Dermis microvascular lymphatic vessel endothelial cell (primary cell): ENCODE measurements at places on chromosomes 3 and 15. TPM values are rescaled to one million over a fixed set of nuclear protein-coding genes. Genes with fewer than 3 reads are reported as not detected.

MESP1 gene
- total RNA-seq = under 0.01 and 0.13 TPM in 2 replicates

FBXO40 gene
- not detected in 2 replicates for total RNA-seq

COL7A1 gene
- total RNA-seq = under 0.01 and 0.13 TPM in 2 replicates

GRCh38 chr3:125221831-125222230 lies 9.3 kb upstream of the SLC12A8 start:
- no peak for DNase-seq

GRCh38 chr15:86855307-86856291 lies 775.9 kb downstream of the AGBL1 start:
- no peak for DNase-seq

XCR1 gene
- not detected in 2 replicates for total RNA-seq

TICRR gene
- 1.5 and 2.7 TPM in 2 replicates for total RNA-seq

DNA sequence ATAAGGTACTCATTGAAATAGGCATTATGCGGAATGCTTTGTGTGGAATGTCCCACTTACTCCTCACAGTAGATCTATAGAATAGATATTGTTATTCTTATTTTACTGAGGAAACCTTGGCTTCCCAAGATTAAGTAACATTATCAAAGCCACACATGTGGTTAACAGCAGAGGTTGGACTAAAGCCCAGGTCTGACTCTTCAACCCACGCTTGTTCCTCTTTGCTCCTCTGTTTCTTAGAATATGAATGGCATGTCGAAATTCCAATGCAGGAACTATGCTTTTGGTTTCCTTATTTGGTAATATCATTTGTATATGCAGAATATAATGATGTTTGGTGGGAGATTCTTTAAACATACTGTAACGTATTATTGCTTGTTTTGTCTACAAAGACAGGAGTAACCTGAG lies 818.8 kb upstream of the LMCD1 start:
- no peak for DNase-seq

DNA sequence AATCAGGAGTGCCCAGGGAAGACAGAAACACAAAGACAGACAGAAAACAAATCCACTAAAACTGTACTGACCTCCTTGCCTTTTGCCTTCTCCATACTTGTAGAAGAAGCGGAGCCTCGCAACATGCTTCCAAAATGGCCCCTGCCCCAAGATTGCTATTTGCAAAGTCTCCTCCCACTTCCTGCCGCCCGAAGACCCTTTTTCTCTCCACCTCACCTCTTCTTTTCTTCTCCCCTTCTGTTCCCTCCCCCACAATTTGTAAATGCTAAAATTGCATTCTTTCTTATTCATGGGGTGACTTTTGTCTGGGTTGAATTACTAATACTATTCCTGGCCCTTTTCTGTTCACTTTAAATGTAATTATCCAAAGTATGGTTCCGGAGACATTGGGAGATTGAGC lies at the start of gene DPPA4:
TSS of gene DPPA4 (minus strand) at position 154 of the 400 bp plus-strand sequence. CDS start at position 125, 29 bp downstream.
- DNase-seq = no peak

GRCh38 chr15:40322531-40323238 lies 807 bp upstream of the INAFM2 start:
- no peak for DNase-seq

RIOX2 gene
- 28.6 and 29.0 TPM in 2 replicates for total RNA-seq

- no peak for DNase-seq
Measured at GRCh38 chr15:52006702-52007340, 12.2 kb upstream of the MAPK6 start.

DNA sequence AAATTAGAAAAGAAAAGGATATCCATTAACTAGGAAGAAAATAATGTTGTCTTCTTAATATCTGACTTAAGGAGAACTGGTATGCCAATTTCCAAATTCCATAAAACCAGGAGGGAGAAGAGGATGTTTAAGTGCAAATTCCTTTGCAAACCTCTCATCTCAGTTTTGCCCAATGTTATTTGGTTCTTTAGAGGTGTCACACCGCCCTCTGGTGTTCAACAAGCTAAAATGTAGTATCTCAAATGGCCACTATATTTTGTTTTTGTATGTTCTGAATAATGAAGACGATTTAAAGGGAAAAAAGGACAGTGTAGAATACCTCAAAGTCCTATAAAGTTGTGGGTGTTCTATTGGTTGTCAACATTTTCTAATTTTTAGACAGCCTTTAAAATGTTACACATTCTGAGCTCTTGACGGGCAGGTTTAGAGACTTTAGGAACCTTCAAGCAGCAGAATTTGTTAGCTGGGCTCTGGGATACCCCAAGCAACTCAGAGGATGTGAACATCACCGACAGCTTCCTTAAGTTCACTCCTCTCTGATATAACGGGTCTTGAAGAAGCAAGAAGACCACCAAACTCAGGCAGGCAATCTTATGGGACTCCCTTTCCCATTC lies 458.3 kb downstream of the MFSD1 start:
- peak; percentile 43 for DNase-seq

- no peak for DNase-seq
Measured at GRCh38 chr15:32657198-32657883, 15.8 kb downstream of the SCG5 start.

- no peak for DNase-seq
Measured at GRCh38 chr3:59101231-59101736, 51.5 kb upstream of the CFAP20DC start.

DNA sequence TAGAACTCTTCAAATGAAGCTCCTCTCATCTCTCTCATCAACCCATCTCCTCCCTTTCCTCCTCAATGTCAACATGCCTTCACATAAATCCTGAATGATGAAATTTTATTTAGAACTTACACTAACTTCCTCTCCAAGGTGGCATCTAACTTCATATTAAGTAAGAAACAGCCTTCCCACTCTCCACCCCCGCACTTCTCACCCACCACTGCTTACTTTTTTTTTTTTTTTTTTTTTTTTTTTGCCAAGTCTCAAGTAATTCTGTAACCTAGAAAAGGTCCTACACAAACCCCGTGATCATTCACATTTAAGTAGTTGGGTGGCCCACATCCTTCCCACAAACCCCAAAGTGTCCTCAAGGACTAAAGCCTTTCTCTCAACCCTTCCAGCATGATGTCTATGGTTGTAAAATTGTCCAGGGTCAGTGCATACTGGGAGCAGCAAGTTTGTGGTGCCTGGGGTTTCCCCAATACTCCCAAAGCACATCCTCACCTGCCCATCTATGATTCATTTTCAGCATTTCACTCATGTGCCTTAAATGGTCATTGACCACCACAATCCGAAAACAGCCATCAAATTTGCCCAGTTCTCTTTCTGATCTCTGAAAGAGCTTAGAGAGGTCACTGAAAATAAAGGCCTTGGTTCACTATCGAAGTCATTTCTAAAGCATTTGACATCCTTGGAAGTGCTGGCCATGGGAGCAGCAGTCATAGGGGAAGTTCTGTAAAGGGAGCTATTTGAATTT lies 47.2 kb downstream of the CD86 start:
- DNase-seq = no peak

TRPC1 gene
- total RNA-seq = 4.0 and 5.2 TPM in 2 replicates

GRCh38 chr3:167808910-167809309 lies 73.4 kb downstream of the SERPINI1 start:
- no peak for DNase-seq

DNA sequence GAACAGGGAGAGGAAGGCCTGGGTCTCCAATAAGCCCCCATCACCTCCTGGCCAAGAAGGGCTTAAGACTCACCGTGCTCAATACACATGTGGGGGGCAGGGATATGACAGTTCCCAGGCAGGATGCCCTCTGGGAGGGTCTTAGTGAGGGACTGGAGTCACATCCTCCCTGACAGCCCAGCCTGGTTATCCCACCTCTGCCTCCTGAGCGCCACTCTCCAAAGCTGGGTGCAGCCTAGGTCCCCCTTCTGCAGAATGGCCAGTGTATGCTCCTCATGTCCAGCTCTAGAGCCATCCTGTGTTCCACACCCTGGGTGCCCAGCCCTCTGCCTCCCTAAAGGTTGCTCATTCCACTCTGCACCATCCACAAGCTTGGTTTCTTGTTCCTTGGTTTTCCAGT lies 1.2 kb upstream of the SHISA5 start:
- no peak for DNase-seq

GRCh38 chr3:122893754-122894668 lies 99.1 kb downstream of the SLC49A4 start:
- DNase-seq = no peak

CHRNA7 gene
- total RNA-seq = 0.38 and 0.64 TPM in 2 replicates

DNA sequence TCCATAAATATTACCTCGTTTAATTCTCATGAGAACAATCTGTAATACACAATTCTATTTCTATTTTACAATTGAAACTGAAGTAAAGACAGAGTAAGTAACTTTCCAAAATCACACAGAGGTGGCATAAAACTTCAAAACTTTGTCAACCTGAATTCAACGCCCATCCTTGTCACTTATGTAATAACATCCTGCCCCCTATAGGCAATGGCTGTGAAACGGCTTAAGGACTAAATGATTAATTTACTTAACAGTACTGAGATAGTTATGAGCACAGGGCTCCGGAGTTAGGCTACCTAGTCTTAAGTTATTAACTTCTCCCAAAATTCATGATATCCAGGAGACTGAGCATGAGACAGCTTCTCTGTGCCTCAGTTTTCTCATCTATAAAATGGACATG lies 293.1 kb upstream of the CHRM5 start:
- DNase-seq = peak; percentile 11

GRCh38 chr3:153045150-153045549 lies 116.9 kb upstream of the RAP2B start:
- no peak for DNase-seq

GRCh38 chr15:64903326-64903950 lies 8.3 kb upstream of the ANKDD1A start:
- no peak for DNase-seq

- no peak for DNase-seq
Measured at GRCh38 chr15:91981821-91982800, 128.6 kb downstream of the SLCO3A1 start.

SCAANT1 gene
- not detected in 2 replicates for total RNA-seq

GRCh38 chr3:4501437-4501836 lies 8.3 kb downstream of the ITPR1 start:
- no peak for DNase-seq

LRRK1 gene
- 5.9 and 6.6 TPM in 2 replicates for total RNA-seq

DNA sequence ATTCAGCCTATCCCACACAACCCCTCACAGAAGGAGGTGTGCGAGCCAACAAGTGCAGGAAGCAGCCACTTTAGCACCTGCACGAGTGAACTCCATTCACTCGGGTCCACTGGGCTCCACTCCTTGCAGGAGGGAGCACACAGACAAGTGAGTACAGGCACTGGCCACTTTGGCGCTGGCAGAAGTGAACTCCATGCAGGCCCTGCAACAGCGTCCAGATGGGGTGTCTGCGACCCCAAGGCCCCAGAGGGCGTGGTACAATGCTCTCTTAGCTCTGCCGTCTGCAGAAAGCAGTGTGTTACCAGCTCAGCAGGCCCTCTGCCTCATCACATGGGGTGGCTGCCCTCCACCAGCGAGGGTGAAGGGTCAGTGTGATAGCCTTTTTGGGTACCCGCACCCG lies 388.0 kb upstream of the CNTN4 start:
- DNase-seq = no peak

DNA sequence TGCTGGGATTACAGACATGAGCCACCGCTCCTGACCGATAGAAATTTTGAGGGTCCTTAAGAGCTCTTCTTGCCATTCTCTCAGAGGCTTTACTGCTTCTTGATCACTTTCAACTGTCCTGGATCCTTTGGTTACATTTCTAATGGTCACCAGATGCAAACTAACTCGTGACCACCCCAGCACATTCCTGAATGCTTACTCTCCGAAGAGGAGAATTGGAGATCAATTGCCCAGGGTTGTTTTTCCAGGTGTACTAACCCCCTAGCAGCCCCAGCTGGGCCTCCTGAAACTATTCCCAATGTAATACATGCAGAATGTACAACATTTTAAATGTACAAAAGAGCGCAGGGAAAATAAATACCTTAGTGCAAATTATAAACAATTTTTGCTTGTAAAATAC lies 65.1 kb upstream of the TBL1XR1 start:
- no peak for DNase-seq

DNA sequence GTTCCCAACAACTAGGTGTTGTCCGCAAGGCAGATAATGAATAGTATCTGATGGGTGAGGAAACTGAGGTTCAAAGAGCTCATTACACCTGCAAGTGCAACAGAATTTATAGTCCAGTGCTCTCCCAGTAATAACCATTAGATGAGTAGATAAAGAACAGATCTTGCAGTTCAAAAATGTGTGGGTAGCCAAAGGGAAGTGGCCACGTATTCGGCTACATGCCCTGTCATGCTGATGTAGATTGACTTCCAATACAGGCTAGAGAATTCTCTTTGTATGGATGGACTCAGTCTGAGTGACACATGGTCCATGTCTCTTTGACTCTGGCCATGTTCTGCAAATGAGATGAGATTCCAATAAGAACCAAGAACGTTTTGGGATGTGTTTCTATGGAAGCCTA lies 187.9 kb upstream of the LPP start:
- DNase-seq = no peak

GRCh38 chr15:67300266-67301025 lies 45.9 kb downstream of the IQCH start:
- no peak for DNase-seq

GRCh38 chr15:58462547-58462946 lies 30.8 kb downstream of the LIPC start:
- no peak for DNase-seq

STAB1 gene
- 117 and 330 TPM in 2 replicates for total RNA-seq

TGM4 gene
- 0.13 TPM in 2 replicates for total RNA-seq

- no peak for DNase-seq
Measured at GRCh38 chr3:141335531-141336061, 32.7 kb upstream of the ZBTB38 start.

DNA sequence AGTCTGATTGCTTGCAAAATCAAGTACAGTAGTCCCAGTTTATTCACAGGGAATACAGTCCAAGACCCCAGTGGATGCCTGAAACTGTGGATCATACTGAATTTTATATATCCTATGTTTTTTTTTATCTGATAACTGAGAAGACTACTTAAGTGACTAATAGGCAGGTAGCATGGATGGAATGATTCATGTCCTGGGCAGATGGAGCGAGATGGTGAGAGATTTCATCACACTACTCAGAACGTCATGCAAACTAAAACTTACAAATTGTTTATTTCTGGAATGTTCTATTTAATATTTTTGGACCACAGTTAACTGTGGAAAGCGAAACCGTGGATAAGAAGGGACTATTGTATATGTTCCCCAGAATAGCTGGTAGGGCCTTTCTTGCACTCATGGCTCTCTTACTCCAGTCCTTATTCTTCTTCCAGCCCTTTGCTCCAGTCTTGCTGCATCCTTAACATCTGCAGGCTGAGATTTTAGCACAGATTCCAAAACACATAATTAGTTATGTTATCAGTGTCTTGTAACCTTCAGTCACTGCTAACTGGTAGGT lies 290.0 kb downstream of the ADAMTSL3 start:
- DNase-seq = no peak

DZIP1L gene
- 1.1 and 1.7 TPM in 2 replicates for total RNA-seq

GRCh38 chr15:100879464-100880138 lies at the start of gene ALDH1A3:
TSS of gene ALDH1A3 (plus strand) at chr15:100879831. CDS start at chr15:100879908, 77 bp downstream.
- DNase-seq = peak; percentile 61

TM4SF18 gene
- total RNA-seq = 318 and 366 TPM in 2 replicates

- peak; percentile 1 for DNase-seq
Measured at GRCh38 chr3:66348704-66349103, 127.9 kb downstream of the SLC25A26 start.

AHSG gene
- under 0.01 TPM in 1 of 2 replicates, not detected in the other for total RNA-seq

- no peak for DNase-seq
Measured at GRCh38 chr3:126488185-126488584, 12.5 kb upstream of the ZXDC start.

ADCY5 gene
- total RNA-seq = under 0.01 and 0.25 TPM in 2 replicates

SLC6A11 gene
- not detected in 2 replicates for total RNA-seq

- no peak for DNase-seq
Measured at GRCh38 chr3:151798466-151798865, 15.4 kb upstream of the AADAC start.
